ENCODE measurements at places on chromosomes 11 and 22.

DNA sequence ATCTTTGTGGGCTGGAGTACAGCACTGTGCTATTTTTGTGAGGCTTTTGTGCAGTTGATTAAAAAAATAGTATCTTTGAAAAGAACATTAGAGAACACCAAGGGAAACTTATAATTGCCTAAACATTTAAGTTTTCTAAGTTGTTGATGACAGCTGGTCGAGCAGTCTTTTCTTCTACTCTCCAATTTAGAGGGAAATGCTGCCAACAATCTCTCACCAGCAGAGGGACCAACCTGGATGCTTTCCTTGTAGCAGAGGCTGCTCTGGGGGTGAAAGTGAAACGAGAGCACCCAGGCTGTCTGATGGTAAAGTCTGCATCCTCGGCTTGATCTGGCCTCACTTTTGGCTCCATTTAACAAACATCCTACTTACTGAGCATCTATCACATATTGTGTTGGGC, 1286.5 kb upstream of the TENM4 start:
- DNase-seq: no peak

- DNase-seq: no peak
Measured at GRCh38 chr11:130679247-130679646, 230.8 kb downstream of the ADAMTS15 start.

- no peak for DNase-seq
Measured at GRCh38 chr22:39155421-39155820, 2.9 kb upstream of the CBX7 start.

- DNase-seq: no peak
Measured at GRCh38 chr11:71991494-71991893, 7.2 kb upstream of the IL18BP start.

DNA sequence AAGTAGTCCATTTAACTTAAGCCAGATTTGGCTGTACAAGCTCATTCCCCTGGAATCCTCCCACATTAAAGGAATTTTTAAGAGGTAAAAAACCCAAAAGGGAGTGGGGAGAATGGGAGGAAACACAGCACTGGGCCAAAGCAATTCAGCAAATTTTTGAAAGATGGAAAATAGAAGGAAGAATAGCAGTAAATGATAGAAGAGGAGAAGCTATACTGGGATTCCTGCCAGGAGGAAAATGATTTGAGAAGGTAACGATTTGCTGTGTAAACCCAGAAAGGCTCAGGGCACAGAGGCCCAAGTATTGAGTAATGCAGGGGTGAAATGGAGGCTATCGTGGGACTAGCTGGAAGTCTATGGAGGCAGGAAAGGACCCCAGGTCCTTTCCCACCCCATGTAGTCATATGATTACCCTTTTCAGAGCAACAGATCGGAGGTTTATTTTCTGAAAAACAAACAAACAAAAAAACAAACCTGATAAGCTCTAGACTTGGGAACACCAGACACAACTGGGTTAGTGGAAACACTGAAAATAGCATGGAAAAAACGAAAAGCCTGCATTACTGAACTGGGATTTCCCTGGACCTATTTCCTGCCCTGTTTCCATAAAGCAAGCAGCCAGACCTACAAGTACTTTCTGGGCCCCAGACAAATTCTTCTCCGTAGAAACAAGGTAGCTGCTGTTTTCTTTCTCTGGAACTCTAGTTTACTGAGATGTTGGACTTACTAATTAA, 140.0 kb downstream of the SWAP70 start:
- DNase-seq: no peak

- DNase-seq: no peak
Measured at GRCh38 chr22:44045145-44045544, 21.0 kb downstream of the PARVB start.

- no peak for DNase-seq
Measured at GRCh38 chr11:110198031-110198729, 98.2 kb downstream of the RDX start.

GRCh38 chr11:113907152-113907551, 2.6 kb downstream of the HTR3B start:
- DNase-seq: no peak

GRCh38 chr11:69372589-69373250, 78.8 kb downstream of the MYEOV start:
- peak; percentile 10 for DNase-seq

- DNase-seq: no peak
Measured at GRCh38 chr11:27837895-27838563, 137.8 kb upstream of the BDNF start.

DNA sequence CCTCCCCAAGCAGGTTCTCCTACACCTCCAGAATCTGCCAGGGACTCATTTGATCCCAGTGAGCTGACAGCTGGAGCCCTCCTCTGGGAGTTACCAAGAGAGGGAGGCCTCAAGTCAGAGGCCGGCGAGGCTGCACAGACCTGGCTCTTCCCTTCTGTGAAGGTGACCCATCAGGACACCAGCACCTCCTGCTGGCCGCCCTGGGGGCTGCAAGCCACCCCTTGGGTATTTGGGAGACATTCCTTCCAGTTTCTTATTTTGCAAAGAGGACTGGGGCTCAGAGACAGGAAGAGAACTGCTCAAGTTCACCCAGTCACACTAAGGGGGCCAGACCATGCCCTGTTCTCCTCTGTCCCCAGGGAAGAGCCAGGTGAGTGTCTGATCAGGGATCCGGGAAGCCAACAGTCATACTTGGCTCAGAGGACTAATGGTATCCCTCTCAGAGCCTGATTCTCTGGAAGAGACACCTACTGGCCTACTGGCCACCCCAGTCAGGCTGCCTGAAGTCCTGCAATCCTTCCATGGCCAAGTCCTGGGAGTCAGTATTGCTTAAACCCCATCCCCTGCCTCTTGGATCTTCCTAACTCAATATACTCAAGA, 40.5 kb upstream of the RIC3 start:
- DNase-seq: peak; percentile 72

- no peak for DNase-seq
Measured at GRCh38 chr11:75814363-75814676, 690 bp upstream of the UVRAG start.

GRCh38 chr11:99281331-99281730, 260.6 kb downstream of the CNTN5 start:
- DNase-seq: no peak

DNA sequence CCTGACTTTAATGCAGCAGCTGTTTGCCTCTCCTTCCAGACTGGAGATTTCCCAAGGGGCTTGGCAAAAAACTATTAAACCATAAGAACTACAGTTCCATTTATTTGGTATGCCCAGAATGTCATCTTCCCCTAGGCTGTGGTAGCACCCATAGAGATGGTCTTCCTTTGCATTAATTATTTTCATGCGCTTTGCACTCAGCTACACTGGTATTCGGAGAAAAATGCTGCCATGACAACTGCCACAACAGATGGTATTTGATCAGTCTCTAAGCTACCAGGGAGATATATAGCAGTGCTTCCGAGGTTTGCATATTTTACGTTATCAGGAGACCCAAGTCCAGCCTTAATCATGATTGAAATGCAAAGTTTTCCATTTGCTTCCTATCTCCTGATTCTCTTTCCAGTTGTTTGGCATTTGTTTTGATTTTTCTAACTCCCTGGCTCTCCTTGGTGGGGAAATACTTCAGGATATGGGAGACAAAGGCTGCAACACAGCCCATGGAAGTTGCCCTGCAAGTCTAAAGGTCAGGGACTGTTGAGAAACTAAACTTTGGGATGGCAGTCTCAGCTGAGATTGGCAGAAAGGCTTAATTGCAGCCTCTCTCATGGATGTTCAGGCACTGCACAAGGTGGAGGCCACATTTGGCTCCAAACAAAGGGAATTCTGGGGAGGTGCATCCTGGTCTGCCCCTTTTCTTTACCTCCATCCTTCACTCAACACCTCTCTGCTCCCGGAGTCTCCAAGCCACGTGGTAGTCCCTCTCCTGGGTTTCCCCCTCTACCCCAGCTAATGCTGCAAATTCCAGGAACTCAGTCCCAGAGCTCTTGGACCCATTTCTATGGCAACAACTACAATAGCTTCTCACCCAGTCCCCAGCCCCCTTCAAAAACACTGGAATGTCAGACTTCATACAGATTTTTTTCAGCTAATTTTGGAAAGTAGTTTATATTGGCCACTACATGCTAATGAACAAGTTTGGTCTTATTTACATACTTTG, 151.8 kb downstream of the NAV2 start:
- DNase-seq: no peak

GRCh38 chr11:19428206-19429002, 187.7 kb upstream of the E2F8 start:
- DNase-seq: no peak

GRCh38 chr11:77413850-77414460, 59.9 kb downstream of the PAK1 start:
- DNase-seq: no peak

GRCh38 chr11:70072461-70072860, 5.7 kb upstream of the ANO1 start:
- no peak for DNase-seq

DNA sequence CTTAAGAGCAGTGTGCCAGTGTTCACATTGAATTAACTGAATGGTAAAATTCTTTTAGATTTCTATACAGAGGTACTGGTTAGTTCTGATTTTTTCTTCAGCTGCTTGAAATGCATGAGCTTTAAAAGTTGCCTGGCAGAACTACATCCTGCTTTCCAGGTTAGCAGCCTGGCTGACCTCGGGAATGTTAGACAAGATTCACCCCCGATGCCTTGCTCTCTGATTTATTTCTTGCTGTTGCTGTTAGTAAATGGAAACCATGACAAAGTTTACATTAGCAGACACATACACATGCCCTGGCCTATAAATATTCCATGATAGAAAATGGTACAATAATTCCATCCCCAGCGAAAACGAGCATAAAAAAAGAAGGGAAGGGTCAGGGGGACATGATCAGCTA, 47.0 kb downstream of the WT1 start:
- no peak for DNase-seq

- DNase-seq: peak; percentile 46
Measured at GRCh38 chr11:57649826-57650738, at the start of gene YPEL4. Gene YPEL4, minus strand, starts transcription at chr11:57649912. Its CDS starts 2,805 bp downstream, at chr11:57647107.

GRCh38 chr11:19962801-19963175, 197.5 kb downstream of the DBX1 start:
- no peak for DNase-seq

DNA sequence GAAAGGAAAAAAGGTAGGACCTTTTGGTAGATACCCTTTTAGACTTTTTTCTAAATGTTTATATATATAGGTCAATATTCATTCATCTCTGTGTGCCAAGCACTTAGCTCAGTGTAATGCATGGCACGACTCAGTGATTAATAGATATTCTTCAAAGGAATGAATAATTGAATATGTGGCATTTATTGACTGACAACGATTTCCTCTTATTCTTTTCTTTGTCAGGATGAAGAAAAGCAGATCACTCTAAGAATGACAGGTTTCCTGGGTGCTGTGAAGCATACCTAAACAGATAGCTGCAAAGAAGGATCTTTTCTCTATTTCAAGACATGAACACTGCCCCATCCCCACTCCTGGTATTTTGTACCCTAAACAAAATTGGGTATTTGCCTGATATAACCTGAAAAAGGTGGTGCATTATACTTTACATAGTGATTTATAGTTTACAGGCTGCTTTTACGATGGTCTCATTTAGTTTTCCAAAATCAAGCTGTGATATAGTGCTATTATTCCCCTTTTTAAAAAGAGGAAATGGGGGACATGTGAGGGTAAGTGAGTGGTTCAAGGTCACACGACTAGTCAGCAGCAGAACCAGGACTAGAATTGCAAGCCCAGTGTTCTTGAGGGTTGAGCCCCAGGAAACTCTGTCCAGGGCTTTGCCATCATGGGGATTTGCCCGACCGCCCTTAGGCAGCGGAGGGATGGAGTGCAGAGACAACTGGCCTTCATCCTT, 32.9 kb upstream of the CLMP start:
- DNase-seq: no peak

DNA sequence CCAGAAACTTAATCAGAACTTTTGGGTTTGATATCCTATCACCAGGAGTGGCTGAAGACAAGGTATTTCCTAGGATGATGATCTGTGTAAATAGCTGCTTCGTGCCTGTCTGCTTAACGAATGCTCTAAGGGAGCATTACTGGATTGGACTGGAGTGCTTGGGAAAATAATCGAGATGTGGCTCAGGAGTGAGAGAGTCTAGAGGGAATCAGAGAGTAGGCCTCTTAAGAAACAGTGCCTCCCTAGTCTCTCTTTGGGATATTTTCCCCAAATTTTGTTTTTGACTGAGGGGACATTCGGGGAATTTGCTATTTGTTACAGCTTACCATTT, 2.5 kb downstream of the MAML2 start:
- DNase-seq: no peak

- peak; percentile 10 for DNase-seq
Measured at GRCh38 chr11:8243458-8243857, 20.2 kb downstream of the LMO1 start.

DNA sequence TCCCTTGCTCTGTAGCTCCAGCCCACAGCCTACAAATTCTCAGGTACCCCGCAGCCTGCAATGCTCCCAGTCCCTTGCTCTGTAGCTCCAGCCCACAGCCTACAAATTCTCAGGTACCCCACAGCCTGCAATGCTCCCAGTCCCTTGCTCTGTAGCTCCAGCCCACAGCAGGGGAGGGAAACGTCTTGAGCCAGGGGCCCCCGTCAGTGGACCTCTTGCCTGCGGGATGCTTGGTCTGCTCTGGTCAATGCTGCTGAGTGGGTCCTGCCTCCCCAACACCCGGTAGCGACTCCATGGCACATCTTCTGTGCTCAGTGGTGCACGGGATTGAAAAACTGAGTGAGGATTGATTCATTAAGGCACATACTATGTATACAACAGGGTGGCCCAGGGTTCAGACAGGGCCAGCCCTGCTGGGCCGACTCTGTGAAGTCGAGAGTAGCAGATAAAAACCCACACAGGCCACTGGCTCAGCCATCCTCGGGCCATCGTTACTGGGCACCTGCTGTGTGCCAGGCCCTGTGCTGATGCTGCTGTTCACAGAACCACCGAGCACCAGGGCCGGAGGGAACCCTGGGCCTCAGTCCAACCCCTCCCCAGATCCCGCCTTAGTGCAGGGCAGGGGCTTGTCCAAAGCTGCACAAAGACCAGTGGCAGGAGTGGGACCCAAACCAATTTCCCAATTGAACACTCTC, 69.7 kb downstream of the MYO7A start:
- no peak for DNase-seq

DNA sequence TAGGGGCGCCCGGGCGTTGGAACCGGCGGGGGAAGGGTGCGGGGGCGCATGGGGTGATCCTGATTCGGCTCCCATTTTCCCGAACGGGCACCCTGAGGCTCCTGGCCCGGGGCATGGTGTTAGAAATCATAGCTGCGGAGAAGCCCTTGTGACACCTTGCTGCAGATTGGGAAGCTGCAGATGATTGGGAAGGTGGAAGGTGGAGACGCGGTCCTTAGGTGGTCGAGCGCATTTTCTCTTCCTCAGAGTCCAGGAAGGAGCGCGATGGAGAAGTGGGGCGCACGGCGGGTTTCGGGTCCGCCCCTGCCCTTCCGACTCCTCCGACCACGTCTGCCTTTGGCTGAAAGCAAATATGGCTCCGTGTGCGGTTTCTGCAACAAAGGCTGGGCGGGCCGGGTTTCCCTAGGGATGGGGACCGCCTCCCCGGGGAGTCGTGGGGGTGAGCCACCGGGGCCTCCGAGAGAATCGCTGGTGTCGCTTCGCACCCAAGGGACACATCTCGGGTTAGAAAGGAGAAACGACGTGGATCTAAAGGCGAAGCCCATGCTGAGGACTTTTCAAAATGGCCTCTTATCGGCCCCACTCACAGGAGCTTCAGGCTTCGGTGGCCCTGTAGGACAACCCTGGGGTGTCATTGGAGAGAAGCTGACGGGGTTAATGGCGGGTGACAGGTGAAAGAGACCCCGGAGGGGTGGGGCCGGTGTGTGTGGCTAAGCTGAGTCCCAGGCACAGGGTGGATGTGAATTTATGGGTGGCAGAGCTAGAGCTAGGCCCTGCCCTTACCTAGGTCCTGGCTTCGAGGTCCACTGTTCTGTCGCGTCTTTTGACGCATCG, 707 bp upstream of the FTH1 start:
- peak; percentile 70 for DNase-seq

All from left ventricle myocardium superior (tissue), 1 donor.